ENCODE measurements at places on chromosomes 1 and 21.

GRCh38 chr1:64933296-64934070 is 32.9 kb downstream of the JAK1 start:
- DNase-seq = no peak
- H3K4me1 ChIP-seq = peaks cover 40% of the 10 kb centered on the region
- no peaks in the 10 kb centered on the region for H3K36me3 ChIP-seq
- H3K27ac ChIP-seq = peak overlapping the region; percentile 81
- H3K27me3 ChIP-seq = no peaks in the 10 kb centered on the region

DNA sequence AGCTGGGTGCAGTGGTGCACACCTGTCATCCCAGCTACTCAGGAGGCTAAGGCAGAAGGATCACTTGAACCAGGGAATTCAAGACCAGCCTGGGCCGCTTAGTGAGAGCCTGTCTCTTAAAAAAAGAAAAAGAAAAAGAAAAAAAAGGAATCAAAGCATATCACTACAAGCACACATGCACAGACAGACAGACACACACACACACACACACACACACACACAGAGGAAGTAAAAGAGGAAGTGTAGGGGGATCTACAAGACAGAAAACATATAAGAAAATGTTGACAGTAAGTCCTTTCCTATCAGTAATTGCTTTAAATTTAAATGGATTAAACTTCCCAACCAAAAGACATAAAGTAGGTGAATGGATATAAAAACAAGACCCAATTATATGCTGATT is 180.3 kb downstream of the FAF1 start:
- H3K4me1 ChIP-seq = peaks cover 2% of the 10 kb centered on the region
- H3K27ac ChIP-seq = no peak overlapping the region
- H3K4me3 ChIP-seq = no peak overlapping the region
- H3K36me3 ChIP-seq = peaks cover 5% of the 10 kb centered on the region
- H3K27me3 ChIP-seq = no peaks in the 10 kb centered on the region

DNA sequence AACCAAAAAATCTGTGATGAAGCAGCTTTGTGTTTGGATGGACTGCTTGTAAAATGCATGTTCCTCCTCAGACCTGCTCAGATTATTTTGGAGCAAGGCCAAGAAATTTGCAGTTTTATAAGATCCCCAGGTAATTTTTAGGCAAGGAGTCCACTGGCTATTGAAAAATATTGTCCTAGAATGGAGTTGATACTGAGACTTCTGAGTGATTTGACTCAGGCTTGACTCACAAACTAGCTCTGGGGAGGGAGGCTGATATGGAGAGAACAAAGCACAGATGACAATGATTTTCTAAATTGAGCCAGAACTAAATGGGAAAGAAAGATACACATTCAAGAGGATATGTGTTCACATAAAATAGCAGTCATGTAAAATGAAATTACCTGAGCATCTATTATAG is 36.7 kb downstream of the AGL start:
- no peaks in the 10 kb centered on the region for H3K4me1 ChIP-seq
- peaks cover 41% of the 10 kb centered on the region for H3K36me3 ChIP-seq
- no peak overlapping the region for H3K4me3 ChIP-seq
- H3K27me3 ChIP-seq = no peaks in the 10 kb centered on the region

- peaks cover 10% of the 10 kb centered on the region for H3K4me1 ChIP-seq
- no peak overlapping the region for H3K27ac ChIP-seq
Observed at GRCh38 chr1:220529521-220530020, 1.6 kb downstream of the MARK1 start.

- H3K27ac ChIP-seq = no peak overlapping the region
- no peaks in the 10 kb centered on the region for H3K36me3 ChIP-seq
- no peaks in the 10 kb centered on the region for H3K27me3 ChIP-seq
- DNase-seq = no peak
Observed at GRCh38 chr1:118429856-118430255, 244.8 kb upstream of the SPAG17 start.

GRCh38 chr1:160884579-160884978 is 401 bp downstream of the ITLN1 start:
- no peak overlapping the region for H3K4me3 ChIP-seq
- H3K36me3 ChIP-seq = no peaks in the 10 kb centered on the region
- no peak overlapping the region for H3K27ac ChIP-seq

DNA sequence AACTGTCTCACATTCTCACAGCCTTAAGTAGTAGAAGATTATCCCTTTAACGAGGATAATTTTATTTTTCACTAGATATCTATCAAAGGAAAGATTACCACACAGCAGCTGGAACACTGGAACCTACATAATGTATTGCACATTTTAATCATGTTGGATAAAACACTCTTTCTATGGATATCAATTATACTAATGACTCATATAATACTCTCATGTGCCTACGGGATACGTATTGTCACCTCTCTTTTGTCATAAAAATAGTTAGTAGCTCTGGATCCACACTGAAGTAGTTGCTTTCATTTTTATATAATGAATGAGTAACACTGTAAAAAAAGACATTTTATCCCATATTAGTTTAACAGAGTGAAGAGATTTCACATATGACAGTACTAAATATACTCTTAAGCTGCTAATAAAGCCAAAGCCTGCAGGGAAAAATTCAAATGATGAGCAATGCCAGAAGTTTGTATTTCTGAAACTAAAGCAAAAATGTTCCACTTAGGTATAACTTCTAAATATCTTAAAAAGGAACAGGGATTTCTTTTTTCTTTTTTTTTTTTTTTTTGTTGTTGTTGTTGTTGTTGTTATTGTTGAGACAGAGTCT is 408.7 kb upstream of the PKN2 start:
- no peak for DNase-seq
- H3K4me3 ChIP-seq = no peak overlapping the region
- no peaks in the 10 kb centered on the region for H3K4me1 ChIP-seq
- no peaks in the 10 kb centered on the region for H3K27me3 ChIP-seq

DNA sequence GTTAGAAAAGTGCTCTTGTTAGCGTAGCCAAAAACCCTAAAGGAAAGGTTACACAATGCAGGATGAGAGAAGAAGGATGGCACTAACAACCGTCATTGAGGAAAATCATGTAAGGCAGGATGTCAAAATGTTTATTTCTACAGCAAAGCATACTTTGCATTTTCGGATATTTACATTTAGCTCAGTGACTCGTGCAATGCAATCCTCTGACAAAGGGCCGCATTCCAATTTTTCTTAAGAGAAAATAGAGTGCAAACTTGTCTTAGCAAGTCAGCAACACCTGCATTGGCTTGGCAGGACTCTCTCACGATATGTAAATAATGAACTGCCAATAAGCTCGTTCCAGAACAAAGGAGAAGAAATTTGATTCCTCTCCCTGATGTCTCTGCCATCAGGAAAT is 33.3 kb downstream of the TIAM1 start:
- H3K36me3 ChIP-seq = no peaks in the 10 kb centered on the region
- no peak overlapping the region for H3K4me3 ChIP-seq
- no peak overlapping the region for H3K27ac ChIP-seq

GRCh38 chr1:105909811-105910210 is 1146.7 kb upstream of the PRMT6 start:
- H3K36me3 ChIP-seq = no peaks in the 10 kb centered on the region
- no peaks in the 10 kb centered on the region for H3K4me1 ChIP-seq
- no peaks in the 10 kb centered on the region for H3K27me3 ChIP-seq
- H3K27ac ChIP-seq = no peak overlapping the region
- no peak for DNase-seq

GRCh38 chr1:70504176-70504820 is 93.2 kb downstream of the CTH start:
- no peak overlapping the region for H3K27ac ChIP-seq
- no peak overlapping the region for H3K4me3 ChIP-seq
- no peaks in the 10 kb centered on the region for H3K4me1 ChIP-seq

DNA sequence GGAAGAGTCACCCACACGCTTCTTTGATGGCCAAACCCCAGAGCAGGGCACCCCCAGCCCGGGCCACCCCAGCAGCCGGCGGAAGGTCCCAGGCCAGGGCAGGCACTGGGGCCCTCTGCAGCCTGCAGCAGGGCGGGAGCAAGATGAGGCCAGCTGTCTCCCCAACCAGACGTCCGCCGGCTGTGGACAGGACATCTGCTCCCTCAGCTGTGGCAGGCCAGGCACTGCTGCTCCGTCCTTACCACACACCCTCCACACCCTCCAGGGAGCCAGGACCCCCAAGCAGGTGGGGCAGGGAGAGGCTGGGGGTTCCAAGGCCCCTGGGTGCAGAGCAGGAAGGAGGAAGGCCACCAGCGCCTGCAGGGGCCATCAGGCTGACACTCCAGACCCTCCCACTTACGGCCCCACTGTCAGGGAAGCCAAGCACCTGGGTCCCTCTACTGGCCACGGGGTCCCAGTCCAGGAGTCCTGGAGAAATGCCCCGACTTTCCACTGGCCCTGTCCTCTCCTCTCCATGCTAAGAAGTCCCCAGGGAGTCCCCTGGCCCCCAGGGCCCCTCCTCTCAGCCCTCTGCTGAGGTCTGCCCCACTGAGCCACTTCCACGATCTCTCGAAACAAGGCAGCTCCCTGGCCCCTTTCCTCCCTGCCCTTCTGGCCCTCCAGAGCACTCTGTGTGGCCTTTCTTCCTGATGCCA is 5.6 kb downstream of the WNT9A start:
- no peaks in the 10 kb centered on the region for H3K36me3 ChIP-seq
- no peaks in the 10 kb centered on the region for H3K27me3 ChIP-seq
- H3K27ac ChIP-seq = no peak overlapping the region
- no peak for DNase-seq

Data from liver (tissue), 10 donors.